ENCODE measurements at places on chromosomes 5 and 9.
A peak's percentile ranks its signal among the peaks of the same experiment; 100 is the strongest.

DNA sequence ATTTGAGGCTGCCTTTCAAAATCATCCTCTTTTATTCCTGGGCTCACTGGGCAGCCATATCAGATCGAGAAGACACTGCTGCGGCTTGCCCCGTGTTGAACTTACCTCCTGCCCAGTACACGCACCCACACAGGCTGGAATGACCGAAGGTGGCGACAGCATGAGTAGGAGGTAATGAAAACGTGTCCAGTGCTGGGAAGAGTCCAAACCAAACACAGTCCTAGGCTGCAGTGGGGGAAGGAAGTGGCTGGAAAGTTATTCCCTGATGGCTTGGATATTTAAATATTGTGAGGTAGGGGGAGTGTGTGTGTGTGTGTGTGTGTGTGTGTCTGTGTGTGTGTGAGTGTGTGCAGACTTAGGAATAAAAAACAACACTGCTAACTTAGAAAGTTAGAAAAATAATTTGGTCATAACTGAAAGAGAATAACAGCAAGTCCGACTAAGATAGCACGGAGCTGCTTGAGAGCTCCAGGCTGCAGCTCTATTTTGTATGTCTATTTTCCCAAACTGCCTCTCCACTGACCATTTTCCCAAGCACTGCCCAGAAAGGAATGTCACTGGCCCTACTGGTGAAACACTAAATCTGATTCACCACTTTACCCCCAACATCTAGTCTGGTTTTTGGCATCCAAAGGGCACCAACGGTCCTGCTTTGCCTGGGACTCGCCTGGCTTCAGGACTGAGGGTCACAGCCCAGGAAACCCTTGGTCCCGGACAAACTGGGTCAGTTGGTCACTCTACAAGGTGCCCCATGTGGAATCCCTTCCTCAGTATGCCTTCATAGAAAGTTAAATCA lies 41.2 kb downstream of the ANKH start:
- no peak for DNase-seq

DNA sequence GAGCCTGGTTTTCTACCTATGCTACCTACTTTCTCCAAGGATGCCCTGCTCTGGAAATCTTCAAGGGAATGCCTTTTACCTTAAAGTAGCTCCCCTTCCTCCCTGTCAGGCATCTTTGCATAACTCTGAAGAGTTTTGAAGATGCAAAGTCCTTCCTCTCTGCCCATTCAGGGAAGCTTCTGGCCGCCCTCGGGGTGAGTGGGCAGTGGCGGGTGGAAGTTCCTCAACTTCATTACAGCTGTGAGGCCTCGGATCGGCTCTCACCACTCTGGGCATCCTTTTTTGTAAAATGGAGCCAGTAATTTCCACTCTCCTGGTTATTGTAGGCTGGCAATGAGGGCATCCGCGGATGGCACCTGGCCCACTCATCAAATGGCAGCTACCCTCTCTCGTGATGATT lies 31.7 kb upstream of the STXBP1 start:
- DNase-seq = no peak

GRCh38 chr9:137970098-137970497 lies 92.5 kb downstream of the CACNA1B start:
- DNase-seq = no peak

GRCh38 chr5:59791617-59792016 lies 101.9 kb downstream of the PDE4D start:
- DNase-seq = no peak

- DNase-seq = peak; percentile 93
Observed at GRCh38 chr9:34611811-34612787, at the start of gene RPP25L. Gene RPP25L, minus strand, starts transcription at chr9:34612097. Its CDS starts 801 bp downstream, at chr9:34611296.

GRCh38 chr5:181215997-181216989 lies 6.8 kb upstream of the TRIM41 start:
- DNase-seq = no peak

DNA sequence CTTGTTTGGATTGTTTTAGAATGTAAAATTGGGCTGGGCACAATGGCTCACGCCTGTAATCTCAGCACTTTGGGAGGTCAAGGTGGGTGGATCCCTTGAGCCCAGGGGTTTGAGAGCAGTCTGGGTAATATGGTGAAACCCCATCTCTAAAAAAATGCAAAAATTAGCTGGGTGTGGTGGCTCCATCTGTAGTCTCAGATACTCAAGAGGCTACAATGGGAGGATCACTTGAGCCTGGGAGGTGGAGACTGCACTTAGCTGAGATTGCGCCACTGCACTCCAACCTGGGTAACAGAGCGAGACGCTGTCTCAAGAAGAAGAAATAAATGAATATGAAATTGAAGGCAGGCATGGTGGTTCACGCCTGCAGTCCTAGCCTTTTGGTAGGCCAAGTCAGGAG lies 21.3 kb downstream of the MAML1 start:
- no peak for DNase-seq

DNA sequence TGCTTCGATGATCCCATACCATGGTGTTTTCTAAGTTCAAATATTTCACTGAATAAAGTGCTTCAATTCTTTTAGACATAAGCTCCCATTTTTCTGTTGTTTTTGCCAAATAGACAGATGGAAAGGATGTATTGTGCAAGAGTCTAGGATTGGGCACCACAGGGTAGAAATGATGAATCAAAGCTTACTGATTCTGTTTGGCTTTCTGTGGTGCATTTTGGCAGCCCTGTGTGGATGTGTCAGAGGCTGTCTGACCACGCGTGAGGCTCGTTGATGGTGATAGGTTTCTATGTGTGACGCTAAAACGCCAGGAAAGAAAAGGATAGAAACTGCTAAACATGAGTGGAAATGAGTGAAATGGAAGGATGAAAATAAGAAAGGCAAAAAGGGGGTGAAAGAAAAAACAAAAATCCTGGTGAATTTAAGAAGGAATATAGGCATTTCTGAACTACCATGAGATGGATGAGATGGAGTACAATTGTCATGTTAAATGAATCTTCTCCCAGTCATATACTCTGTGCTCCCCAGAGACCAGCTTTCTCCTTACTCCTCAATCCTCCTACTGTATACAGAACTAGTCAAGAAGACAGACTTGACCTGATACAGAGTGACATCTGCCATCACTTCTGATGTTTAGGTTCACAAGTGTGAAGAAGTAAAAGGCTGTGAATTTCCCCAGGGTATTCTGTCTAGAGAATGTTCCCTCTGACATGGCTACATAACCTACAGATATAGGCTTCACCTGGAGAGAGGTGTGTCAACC lies 54.4 kb downstream of the ANKH start:
- DNase-seq = no peak

GRCh38 chr9:4139196-4139595 lies 160.7 kb downstream of the GLIS3 start:
- no peak for DNase-seq

GRCh38 chr9:131717719-131718460 lies 22.0 kb downstream of the RAPGEF1 start:
- DNase-seq = no peak

DNA sequence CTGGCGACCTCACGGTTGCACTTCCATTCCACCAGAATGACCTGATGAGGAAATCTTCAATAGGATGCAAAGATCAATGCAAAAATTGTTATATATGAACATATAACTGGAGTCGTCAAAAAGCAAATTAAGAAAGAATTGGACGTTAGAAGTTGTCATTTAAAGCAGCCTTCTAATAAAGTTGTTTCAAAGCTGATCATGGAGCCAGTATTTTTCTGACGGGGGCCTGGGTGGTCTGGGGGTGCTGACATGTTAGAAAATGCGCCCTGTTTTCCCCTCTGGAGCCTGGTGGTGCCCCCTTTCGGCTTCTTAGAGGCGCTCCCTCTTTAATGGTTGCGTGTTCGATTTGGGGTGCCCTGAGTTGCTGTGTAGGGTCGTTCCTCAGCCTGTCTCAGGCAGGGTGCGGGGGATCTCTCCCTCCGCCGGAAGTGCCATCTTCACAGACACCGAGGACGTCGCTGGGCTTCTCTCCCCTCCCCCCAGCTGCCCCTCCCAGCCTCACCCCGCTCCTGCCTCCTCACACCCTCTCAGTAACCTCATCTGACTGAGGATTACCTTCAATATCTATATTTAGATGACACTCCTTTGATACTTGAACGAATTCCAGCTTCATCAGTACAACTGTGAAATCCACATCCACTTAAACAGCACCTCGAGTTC lies 18.3 kb downstream of the PTGES2 start:
- DNase-seq = no peak

DNA sequence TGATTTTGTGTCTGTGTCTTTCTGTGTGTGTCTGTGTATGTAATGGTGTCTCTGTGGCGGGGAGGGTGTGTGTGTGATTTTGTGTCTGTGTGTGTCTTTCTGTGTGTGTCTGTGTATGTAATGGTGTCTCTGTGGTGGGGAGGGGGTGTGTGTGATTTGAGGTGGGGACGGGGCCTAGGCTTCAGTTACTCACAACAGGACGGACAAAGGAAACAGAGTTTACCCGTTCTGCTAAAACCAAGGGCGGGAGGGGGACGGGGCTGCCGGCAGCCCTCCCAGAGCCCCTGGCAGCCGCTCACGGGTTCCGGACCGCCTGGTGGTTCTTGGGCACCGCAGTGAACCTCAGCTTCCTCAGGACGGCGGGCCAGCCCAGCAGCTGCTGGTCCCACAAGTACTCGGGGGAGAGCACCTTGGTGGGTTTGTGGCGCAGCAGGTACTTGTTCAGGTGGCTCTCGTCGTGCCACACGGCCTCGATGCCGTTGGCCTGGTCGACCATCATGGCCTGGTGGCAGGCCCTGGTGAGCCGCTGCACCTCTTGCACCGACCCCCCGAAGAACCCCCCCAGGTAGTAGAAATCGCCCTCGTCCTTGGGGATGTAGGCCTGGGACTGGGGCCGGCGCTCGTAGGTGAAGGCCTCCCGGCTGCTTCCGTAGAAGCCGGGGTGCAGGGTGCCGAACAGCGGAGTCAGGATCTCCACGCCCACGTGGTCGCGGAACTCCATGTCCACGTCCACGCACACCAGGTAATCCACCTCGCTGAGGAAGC lies 19.4 kb downstream of the ABO start:
- DNase-seq = no peak

GRCh38 chr9:76650692-76651091 lies 113.5 kb upstream of the PCA3 start:
- peak; percentile 4 for DNase-seq

DNA sequence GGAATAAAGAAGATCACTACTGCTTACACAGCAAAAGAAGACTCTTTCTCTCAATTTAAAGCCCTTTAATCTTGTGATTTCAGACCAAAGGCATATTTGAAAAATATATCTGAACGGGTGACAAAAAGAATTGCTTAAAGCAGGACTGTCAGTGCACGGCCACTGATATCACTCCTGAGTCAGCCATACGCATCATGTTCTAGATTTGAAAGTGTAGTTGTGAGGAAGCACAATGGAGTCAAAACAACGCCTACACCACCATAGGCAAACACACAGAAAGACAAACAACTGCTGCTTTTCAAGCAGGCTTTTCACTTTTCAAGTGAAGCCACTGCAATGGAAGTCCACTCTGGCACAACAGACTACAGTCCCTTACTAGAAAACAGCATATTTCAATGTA lies 141.7 kb downstream of the AUH start:
- DNase-seq = no peak

GRCh38 chr5:60487476-60487875 lies 212.5 kb downstream of the DEPDC1B start:
- no peak for DNase-seq

DNA sequence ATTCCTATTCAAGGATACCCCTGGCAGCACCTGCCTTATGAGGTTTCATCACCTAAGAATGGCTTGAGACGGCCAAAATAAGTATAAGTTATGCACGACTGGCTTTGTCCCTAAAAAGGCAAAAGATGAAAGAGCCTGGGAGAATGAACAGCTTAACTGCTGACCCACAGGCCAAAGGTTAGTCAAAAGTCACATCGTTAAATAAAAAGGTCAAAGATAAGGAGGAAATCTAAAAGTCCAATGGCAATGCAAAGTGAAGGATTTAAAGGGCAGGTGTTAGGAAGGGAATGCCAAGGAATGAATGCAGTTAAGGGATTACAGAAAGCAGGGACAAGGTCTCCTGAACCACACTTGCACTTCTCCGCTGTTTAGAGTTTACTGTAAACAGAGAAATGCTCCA lies 5.6 kb downstream of the TAL2 start:
- DNase-seq = no peak

GRCh38 chr5:172091956-172092732 lies 85.7 kb upstream of the FBXW11 start:
- DNase-seq = no peak

- DNase-seq = no peak
Observed at GRCh38 chr5:139639619-139640380, 8.3 kb upstream of the CXXC5 start.

GRCh38 chr5:137833463-137833862 lies 34.2 kb upstream of the MYOT start:
- no peak for DNase-seq

GRCh38 chr9:37626708-37627292 lies 24.0 kb upstream of the FRMPD1 start:
- no peak for DNase-seq

- no peak for DNase-seq
Observed at GRCh38 chr5:20605732-20606525, 617.9 kb upstream of the CDH18 start.

DNA sequence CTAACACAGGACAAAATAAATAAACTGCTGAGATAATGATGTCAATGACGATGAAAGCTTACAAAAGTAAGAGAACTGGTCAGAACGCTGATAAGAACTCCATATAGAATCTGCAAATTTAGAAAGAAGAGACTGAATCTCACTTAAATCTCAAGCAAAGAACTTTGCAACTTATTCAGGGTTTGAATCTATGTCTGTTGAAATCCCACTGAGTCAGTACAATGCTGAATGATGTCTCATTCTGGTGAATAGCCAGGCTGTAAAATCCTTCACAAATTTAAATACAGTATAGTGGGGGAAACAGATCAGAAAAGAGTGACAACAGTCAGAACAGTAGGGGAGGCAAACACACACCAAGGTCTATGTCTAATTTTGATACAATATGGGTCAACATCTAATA lies 38.9 kb upstream of the NR3C1 start:
- DNase-seq = no peak

GRCh38 chr5:125109293-125109692 lies 362.9 kb upstream of the ZNF608 start:
- DNase-seq = no peak

GRCh38 chr5:64794053-64794770 lies 25.5 kb downstream of the CWC27 start:
- DNase-seq = no peak

GRCh38 chr9:91496351-91496750 lies 72.7 kb upstream of the NFIL3 start:
- no peak for DNase-seq

- no peak for DNase-seq
Observed at GRCh38 chr5:76733049-76733417, 17.1 kb downstream of the F2R start.

GRCh38 chr5:8399471-8399870 lies 530.5 kb downstream of the MTRR start:
- no peak for DNase-seq

- no peak for DNase-seq
Observed at GRCh38 chr9:95935861-95936578, 60.5 kb downstream of the ERCC6L2 start.

GRCh38 chr5:87185838-87186237 lies 81.8 kb upstream of the RASA1 start:
- DNase-seq = no peak

Measured in nephron progenitor cell (in vitro differentiated cells).